Activated T-helper 2 cell treated with anti-CD3 and anti-CD28 coated beads, Interferon-gamma antibody, Interleukin-2, Interleukin-4, amounts not matched to agents 10 μg/mL and 5 μg/mL and 100 μg/mL, durations not matched to agents 14 hours and 24 hours and 36 hours (primary cell): ENCODE measurements at places on chromosomes 7 and 10. TPM values are rescaled to one million over a fixed set of nuclear protein-coding genes. Genes with fewer than 3 reads are reported as not detected.

The AKR1C4 gene
- not detected in 2 replicates for total RNA-seq

The CPED1 gene
- total RNA-seq, result not detected in 2 replicates

The EBLN1 gene
- not detected in 2 replicates for total RNA-seq

The MYH16 gene
- not detected in 2 replicates for total RNA-seq

DNA sequence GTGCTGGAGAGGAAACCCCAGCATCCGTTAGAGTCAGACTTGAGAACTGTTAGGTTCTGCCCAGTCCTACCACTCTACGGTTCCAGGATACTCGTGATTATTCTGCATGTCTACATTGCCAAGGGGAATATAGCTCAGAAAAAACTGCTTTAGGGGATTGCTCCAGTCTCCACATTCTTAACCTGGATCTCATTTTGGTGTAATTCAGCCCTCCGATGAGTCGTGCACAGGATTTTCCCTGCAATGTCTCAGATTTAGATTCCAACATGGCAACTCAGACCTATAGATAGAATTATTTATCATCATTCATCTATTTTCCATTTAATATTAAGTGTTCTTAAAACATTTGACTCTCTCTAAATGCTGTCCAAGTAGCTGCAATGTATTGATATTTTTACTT is 121.1 kb upstream of the ZEB1 start:
- DNase-seq, result no peak

DNA sequence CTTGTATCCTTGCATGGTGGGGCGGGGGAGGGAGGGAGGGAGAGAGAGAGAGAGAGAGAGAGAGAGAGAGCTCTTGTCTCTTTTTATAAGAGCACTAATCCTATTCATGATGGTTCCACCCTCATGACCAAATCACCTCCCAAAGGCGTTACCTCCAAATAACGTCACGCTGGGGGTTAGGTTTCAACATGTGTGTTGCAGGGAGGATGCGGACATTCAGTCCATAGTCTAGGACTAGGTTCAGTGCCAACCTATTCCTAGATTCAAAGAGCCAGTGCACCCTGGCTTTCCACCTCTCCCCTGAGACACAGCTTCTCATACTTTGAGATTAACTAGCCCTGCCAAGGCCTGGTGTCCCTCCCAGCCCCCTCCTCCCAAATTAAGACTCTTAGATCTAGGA is 123.0 kb downstream of the GRK5 start:
- no peak for DNase-seq

GRCh38 chr7:48337012-48337621 is 165.9 kb downstream of the ABCA13 start:
- no peak for DNase-seq

DNA sequence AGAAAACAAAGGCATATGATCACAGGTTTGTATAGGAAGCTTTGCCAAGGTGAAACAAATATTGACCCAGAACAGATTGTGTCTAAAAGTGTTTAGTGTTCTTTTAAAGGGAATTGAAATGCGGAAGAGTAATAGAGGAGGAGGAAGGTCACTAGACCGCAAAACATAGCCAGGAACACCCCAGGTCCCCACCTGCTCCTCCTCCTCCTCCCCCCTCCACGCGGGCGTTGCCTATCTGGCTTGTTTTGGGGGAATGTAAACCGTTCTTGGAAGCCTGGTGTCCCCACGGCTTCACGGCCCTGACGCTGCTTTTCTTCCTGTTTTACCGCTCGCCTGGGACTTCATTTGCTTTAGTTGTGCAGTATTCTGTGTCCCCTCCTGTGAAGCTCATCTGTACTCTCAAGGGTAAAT is 81.0 kb upstream of the PFKP start:
- no peak for DNase-seq

- DNase-seq, result no peak
These were observed 61.3 kb upstream of the CAV2 start for GRCh38 chr7:116438267-116438666.
